Spleen (tissue), 13 donors: ENCODE measurements at places on chromosomes 16 and 17. TPM values are rescaled to one million over a fixed set of nuclear protein-coding genes. Genes with fewer than 3 reads are reported as not detected.

- DNase-seq, result peak; percentile 51
These were observed 44.1 kb downstream of the COG7 start for GRCh38 chr16:23408823-23409298.

DNA sequence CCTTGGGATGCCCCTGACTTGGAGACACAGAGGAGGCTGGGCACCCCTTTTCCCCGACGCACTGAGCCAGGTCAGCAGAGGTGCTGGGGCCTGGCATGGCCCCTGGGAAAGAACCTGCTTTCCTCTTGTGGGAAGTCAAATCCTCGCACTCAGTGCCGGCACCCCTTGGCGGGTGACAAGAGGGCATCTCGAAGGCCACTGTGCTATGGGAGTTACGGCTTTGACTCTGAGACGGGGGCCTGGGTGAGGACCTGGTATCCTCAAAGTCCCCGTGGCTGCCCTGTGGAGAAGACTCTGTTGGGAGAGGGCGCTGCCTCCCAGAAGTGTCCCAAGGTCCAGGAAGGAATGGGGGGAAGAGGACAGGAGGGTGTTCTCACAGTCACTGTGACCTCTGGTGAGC is 117.0 kb downstream of the METRNL start:
- DNase-seq, result peak; percentile 68

DNA sequence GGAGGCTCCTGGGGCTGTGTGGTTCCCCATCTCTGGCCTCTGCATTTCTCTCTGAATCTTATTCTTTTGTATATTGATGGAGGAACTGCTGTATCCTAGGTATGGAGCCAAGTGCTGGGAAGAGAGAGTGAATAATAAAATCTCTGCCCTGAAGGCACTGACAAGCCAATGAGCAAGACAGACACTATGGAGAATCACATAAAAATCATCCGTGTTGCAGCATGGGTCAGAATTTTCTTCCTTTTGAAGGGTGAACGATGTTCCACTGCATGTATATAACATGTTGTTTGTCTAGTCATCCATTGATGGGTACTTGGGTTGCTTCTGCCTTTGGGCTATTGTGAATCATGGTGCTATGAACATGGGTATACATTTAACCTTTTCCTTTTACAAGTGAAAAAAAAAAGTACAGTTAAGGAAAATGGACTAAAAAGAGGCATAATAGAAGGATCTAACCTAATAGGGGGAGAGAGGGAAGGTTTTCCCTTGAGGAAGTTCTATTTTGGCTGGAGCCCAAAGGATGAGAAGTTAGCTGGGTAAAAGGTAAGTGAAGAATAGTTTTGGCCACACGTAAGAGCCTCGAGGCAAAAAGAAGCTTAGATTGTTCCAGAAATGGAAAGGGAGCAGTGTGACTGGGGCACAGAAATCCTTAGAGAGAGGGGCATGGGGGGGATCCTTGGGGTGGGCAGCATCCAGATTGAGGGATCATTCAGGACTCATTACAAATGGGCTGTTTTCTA is 32.3 kb upstream of the GNA13 start:
- no peak for DNase-seq

- no peak for DNase-seq
These were observed 37.3 kb downstream of the LAT start for GRCh38 chr16:29022196-29022595.

GRCh38 chr17:35932586-35932985 is 2.0 kb upstream of the RDM1 start:
- DNase-seq, result no peak

The PRR35 gene
- not detected for total RNA-seq

GRCh38 chr17:17833658-17834357 is 3.0 kb downstream of the SREBF1 start:
- DNase-seq, result no peak

DNA sequence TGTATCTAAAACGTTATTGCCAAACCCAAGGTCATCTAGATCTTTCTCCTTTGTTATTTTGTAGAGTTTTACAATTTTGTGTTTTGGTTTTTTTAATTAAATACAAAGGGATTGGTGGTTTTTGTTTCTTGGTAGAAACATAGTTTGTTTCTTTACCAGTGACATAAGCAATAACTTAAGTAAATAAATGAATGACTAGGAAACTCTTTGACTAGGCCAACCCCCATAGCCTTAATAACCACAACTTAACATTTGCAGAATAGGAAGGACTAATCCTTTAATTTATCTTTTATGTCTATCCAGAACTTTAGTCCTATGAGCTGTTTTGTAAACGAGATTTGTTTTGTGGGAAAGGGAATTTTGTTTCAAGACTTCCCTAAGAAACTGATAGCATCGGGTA is 162.5 kb downstream of the PRKCA start:
- no peak for DNase-seq

The CD300E gene
- 6.1 TPM for total RNA-seq

DNA sequence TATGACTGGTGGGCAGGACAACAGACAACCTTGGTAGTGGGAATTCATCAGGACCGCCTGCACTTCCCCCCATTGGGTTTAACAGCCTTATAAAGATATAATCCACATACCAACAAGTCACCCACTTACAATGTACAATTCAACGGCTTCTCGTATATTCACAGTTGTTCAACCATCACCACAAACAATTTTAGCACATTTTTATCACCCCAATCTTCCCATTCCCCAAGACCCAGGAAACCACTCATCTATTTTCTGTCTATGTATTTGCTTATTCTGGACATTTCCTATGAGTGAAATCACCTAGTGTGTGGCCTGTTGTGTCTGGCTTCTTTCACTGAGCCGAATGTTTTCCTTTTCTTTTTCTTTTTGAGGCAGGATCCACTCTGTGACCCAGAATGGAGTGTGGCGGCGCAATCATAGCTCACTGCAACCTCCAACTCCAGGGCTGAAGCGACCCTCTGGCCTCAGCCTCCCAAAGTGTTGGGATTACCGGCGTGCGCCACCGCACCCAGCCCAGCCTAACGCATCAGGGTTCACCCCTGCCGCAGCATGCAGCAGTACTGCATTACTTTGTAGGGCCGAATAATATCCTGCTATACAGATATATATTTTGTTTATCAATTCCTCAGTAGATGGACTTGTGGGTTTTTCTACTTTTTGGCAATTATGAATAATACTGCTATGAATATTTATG is 10.9 kb downstream of the ANKS3 start:
- no peak for DNase-seq

DNA sequence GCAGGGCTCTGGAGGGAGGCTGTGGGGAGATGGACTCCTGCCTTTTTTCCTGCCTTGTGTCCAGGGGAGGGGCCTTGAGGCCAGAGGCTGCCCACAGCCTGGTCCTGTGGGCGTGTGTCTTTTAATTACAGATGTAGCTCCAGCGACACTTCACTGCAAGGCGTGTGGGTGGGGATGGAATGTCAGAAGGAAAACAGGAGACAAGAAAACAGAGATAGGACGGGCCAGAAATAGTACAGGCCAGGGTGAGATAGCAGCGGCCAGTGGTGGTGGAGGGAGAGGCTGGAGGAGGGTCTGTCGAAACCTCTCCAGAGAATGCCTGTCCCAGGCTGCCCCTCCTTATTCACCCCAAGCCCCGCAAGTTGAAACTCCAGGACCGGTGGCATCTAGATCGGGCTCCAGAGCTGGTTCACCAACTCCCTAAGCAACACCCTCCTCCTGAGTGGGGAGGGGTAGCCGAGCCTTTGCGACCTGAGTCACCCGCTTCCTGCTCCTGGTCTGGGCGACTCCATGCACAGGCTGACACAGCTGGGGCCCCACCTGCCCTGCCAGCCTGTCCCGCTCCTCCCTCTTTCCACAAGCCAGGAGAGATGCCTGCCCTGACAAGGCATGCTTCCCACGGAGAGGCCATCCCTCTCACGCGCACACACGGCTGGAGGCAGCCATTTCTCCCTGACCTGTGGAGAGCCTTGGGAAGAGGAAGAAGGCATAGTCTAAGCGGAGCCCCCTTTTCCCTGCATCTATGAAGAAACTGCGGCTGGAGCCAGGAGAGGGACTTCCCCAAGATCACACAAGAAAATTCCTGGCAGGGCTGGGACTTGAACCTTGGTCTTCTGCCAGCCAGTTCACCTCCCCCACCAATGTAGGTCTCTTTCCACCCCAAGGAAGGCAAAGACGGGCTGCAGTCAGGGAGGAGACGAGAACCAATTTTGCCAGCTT is 6.6 kb upstream of the JUP start:
- DNase-seq, result no peak

The ANKRD40CL gene
- total RNA-seq, result not detected

DNA sequence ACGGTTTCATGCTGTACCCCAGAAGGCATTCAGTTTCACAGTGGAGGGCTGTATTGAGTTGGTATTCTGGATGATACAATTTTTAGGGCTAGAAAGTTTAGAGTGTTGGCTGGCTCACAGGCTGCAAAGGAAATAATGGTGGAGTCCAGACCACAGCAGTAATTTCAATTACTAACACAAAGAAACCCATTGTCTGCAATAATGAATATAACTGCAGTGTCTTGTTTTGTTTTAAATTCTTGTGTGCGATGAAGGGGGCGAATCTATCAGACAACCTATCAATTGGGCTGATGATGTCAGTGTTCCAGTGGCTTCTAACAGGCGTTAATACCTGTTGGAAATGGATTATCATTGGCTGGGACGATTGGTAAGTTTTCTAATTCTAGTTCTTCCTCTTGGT is 1.5 kb downstream of the SP2 start:
- no peak for DNase-seq

The TEX19 gene
- not detected for total RNA-seq

The CES4A gene
- total RNA-seq, result 6.0 TPM

- DNase-seq, result no peak
These were observed 197.8 kb upstream of the CHMP6 start for GRCh38 chr17:80793851-80794267.

The NXPH3 gene
- total RNA-seq, result 0.37 TPM

The IL34 gene
- total RNA-seq, result 202 TPM

GRCh38 chr16:50999181-50999580 is 151.9 kb downstream of the SALL1 start:
- no peak for DNase-seq

The SLC5A2 gene
- 1.2 TPM for total RNA-seq

DNA sequence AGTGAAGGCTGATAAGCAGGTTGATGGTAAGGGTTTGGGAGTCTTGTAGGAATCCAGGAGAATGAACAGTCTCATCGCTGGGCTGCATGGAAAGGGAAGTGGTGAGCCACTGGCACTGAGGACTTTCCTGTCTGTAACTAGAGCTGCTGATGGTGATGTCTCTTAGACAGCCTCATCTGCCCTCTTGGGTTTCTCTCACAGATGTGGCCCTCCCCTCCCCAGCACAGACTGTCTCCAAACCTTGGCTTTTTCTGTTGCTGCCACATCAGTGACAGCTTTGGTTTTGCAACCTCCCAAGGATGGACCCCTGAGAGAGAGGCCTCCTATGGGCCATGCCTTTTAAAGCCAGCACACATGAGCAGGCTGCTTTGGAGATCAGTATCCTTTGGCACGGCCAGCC is 16.9 kb downstream of the PLCG2 start:
- DNase-seq, result no peak

GRCh38 chr17:46925185-46925868 is 2.4 kb downstream of the GOSR2 start:
- no peak for DNase-seq

DNA sequence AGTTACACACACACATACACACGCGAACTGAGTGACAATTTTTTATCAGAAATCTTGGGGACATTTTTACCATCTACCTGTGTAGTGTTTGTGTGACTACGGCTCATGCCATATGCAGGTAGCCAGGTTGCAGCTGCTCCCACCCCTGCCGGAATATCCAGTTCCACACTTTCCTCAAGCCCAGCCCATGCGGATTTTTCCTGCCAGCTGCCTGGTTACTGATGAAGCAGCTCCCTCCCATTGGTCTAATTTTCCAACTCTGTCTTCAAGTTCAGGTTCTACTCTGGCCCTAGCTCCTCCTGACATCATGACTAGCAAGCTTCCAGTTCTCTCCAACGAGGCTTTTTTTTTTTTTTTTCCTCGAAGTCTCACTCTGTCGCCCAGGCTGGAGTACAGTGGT is 4.8 kb downstream of the GSG1L2 start:
- DNase-seq, result no peak

The C16orf96 gene
- 0.33 TPM for total RNA-seq

The TMEM92 gene
- total RNA-seq, result not detected

DNA sequence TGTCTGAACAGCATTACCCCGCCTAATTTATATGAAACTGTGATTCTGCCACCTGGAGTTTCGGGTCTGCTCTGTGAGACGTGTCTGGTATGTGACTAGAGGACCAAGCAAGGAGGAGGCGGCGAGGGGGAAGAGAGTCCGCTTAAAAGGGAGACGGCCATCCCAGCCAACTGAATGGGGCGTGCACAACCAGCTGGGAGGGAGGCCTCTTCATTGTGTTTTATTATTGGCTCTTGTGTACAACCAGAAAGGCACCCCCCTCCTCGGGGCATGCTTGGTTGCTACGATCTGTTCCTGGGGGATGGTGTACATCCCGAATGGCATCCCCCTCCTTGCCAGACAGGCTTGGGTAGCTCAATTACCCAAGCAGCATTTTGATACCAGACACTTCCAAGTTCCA is 384.5 kb upstream of the SALL1 start:
- no peak for DNase-seq

- no peak for DNase-seq
These were observed 332.1 kb downstream of the C16orf95 start for GRCh38 chr16:86984991-86985647.

The GLTPD2 gene
- total RNA-seq, result not detected

DNA sequence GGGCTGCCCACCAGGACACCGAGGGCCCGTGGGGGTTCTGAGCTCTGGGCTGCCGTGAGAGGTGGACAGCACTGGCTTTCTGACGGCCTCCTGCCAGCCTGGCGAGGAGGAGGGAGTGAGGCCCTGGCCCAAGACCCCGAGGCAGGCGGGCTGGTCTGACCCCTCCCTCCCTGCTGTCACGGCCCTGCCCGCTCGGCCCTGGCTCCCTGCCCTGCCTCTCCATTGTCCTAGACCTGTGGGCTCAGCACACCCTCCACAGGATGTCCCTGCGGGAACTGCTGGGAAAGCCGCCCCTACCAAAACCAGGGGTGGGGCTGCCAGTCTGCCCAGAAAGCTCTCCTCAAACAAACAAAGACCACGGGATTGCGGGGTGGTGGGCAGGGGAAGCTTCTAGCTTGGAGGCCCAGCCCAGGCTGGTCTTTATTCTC is 20.7 kb downstream of the SPNS2 start:
- DNase-seq, result peak; percentile 89
